ENCODE measurements at places on chromosomes 7 and 10.

DNA sequence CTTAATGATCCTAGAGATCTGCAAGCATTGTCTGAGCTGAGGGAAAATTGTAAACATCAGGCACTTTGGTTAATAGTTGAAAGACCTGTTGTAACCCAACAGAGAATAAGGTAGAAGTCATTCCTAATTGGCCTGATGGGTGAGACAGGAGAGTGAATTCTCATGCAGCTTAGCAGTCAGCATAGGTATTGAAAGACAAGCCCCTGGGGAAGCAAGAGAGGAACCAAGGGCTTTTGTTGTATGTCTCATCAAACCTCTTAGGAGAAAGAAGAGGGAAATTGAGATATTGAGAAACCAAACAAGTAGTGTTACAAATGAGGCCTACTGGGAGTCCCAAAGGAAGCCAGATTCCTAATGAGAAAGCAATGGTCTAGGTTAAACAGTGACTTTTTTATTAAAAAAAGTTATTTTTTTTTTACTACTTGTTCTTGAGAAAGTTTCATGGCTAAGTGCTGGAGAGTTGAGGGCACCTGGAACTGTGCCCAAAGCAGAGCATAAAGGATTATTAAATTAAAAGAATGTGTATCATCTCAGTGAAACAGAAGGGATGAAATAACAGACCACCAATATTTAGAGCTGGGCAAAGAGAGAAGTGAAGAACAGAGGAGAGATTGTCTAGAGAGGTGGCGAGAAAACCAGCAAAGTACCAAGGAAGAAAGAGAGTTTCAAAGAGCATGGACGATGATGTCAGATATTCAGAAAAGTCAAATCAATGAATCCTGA, 168.9 kb downstream of the CDK14 start:
- no peak for DNase-seq

DNA sequence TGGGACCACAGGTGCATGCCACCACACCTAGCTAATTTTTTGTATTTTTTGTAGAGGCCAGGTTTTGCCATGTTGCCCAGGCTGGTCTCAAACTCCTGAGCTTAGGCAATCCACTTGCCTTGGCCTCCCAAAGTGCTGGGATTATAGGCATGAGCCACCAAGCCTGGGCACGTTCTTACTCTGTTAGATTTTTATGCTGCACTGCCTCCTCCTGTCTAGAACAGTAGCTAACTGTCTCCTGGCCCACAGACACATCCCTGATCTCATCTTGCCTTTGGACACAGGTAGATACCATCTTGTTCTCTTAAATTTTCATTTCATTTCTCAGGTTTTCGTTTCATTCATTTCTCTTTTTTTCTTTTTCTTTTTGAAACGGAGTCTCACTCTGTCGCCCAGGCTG, 41.1 kb downstream of the BLVRA start:
- DNase-seq: no peak

DNA sequence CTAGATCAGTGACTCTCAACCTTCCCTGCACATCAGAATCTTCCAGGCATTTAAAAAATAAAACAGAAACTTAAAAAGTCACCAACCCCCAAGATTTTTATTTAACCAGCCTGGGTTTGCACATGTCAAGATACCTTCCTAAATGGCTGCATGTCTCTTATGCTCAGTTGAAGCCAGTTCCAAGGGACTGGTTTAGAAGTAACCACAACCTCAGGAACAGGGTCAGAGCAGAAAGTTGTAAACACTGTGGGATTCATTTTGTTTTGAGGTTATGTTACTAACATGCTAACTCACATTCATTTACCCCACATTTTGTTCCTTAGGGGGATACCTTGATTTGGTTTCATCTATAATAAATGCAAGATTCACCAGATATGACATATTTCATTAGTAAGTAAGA, 72.9 kb downstream of the PKD1L1 start:
- DNase-seq: no peak

DNA sequence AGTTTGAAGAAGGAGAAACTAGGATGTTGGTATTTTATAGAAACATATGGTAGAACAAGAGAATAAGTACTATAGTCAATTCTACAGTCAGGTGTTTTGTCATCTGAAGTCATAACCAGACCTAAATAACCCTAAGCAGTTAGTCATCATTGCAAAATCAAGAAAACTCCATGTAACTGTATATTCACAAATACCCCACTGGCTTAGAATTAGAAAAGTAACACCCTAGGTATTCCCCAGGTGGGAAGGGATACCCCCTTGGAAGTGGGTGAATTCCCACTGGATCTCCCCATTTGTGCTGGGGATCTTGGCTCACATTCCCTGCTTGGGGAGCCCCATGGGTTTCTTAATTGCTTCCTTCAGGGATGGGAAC, 45.9 kb upstream of the ITGB8 start:
- no peak for DNase-seq

DNA sequence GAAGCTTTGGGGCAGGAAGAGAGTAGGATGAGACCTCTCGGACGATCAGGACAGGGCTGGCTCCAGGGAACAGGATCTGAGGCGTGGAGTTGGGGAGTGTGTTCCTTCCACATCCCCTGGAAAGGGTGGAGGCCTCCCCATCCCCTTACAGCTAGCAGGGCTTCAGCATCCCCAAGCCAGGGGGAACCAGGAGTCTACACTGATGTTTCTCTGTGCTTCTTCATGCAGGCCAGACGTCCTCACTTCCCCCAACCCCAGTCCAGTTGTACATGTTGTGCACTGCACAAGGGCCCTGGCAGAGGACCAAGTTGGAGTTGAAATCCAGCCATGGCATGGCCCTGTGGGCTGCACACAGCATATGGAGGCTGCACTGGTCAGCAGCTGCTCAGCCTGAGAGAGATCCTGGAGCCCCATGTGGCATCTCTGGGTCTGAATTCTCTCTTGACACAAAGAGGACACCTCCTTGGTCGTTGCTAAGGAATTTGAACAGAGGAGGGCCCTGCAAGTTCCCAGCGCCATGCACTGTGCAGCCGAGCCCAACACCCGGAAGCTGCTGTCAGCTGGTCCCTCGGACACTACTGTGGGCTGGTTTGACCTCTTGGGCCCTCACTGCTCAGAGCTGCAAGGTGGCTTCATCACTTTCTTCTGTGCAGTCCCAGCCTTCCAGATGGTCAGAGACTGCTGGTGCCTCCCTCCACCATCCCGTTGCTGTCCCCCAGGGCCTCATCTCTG, 181.1 kb downstream of the DNAJB6 start:
- no peak for DNase-seq
